ENCODE measurements at places on chromosomes 16 and 17.

GRCh38 chr17:17815062-17815406 is 21.8 kb downstream of the SREBF1 start:
- DNase-seq, result no peak

DNA sequence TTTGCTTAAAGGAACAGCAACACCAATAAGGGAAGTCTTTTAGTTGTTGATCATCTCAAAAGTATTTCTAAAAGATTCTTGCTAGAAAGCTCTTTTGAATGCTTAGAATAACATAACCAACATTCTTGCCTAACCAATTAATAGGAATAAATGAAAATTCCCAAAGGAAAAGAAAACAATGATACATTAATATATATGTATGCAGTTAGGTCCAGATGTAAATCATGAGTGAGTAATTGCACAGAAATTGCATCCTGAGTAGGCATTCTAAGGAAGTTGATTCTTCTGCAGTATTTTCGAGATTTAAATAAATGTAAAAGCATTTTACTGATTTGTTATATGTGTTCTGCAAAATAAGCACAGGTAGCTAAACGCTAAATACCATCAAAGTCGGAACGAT is 22.1 kb downstream of the COX10 start:
- no peak for DNase-seq

- DNase-seq, result peak; percentile 38
Measured at GRCh38 chr17:78284146-78284545, 52.7 kb downstream of the TMEM235 start.

DNA sequence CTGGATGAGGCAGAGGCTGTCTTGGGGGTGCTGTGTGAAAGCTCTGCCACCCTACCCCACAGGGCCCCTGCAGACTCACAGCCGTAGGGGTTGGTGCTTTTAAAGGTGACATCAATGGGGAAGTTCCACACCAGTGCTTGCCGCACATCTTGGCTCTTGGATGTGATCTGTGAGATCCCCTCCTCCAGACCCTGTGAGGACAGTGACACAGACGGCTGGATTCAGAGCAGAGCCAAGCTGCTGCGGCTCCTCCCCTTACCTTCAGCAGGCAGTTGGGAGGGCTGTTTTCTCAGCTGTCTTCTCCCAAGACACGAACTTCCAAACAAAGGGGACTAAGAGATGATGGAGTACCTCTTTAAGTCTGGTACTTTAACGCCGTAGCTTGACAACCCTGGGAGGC is 4.8 kb downstream of the B9D1 start:
- no peak for DNase-seq

DNA sequence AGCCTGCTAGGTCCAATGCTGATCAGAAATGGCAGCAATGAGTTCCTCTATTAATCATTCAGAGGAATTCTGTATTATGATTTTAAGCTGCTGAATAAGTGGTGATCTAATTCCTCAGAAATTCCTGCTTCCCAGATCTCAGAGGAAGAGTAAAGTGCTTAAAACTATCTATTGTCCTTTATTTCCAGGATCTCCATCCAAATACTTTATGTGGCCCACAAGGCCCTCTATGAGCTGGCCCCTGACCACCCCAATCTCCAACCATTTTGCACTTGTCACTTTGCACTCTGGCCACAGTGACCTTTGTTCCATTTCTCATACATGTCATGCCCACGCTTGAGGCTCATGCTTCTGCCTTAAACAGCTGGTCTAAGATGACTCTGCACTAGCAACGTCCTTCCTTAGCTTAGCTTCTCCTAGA is 93.7 kb downstream of the CA10 start:
- no peak for DNase-seq

GRCh38 chr17:3821101-3821500 is 20.1 kb upstream of the ITGAE start:
- DNase-seq, result no peak

GRCh38 chr17:13413001-13413400 is 188.7 kb downstream of the HS3ST3A1 start:
- no peak for DNase-seq

DNA sequence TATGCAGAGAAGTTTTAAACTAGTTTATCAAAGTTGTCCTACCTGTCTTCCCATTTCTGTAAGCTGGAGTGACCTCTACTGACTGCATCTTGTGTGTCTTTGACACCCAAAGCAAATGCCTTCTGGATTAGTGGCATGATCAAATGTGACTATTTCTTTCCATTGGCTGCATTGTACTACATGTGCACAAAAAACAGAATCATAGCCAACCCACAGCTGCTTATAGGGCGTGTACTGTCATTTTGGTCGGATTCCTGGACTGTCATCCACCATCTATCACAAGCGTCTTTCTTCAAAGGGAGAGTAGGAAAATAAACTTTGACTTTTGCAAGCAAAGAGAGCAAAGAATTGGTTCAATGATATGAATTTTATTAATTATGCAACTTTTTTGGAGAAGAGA is 310.6 kb downstream of the MAP2K6 start:
- DNase-seq, result no peak

DNA sequence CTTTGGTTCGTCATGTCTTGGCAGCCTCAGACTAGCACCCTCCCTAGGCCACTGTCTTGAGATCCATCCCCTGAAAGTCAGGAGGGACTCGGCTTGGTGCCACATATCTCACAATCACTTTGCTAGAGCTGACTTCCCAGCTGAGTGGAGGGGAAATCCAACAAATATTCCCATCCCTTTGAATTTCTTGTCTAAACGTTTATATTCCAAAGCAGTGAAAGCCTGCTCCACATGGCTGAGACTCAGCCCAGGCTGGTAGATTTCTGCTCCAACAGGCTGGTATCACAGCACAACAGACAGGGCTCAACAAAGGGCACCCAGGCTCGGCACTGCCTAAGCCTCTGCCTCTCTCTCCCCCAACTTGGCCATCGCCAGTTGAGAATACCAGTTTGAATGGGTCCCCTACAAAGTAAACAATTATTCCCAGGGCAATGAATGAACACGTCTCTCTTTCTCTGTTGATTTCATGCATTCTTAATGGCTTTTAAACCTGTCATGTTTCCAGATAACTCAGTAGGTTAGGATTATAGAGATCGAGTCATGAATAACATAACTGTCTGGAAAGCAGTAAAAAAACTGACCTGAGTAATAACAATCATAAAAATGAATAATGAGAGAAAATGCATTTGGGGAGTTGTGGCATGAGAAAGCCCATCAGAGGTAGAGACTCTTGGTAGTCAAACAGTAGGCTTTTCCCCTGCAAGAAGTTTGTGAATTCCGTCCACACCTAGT is 1.0 kb downstream of the KRT13 start:
- DNase-seq, result no peak

- no peak for DNase-seq
Measured at GRCh38 chr17:49259663-49260010, 29.1 kb upstream of the PHOSPHO1 start.

- DNase-seq, result no peak
Measured at GRCh38 chr17:77602883-77603640, 355.4 kb upstream of the TNRC6C start.

- DNase-seq, result no peak
Measured at GRCh38 chr16:880471-881171, 80.1 kb upstream of the GNG13 start.

DNA sequence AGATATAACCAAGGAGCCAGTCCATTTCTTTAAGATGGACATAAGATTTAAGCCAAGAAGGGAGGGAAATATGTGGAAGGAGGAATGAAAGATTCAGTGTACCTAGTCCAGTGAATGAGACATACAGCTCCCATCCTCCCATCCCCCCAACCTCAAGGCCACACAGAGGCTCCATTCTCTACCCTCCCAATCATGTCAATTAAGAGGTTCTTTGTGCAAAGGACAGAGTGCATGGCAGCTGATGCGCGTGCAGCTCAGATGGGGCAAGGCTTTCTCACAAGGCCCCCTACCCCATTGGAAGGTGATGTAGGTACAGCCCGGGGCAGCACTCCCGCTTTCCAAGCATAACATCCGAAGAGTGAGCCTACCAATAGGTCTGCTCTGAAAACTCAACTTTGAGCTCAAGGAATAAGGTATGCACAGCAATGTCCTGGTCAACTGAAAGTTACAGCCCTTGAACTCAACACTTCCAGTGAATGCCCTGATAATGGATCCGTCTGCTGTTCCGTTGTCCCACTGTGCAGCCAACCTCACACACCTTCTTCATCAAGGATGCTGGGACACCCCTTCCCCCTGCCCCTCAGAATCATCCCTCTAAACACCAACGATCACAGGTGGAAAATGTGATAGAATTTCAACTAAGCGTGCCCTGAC is 458.1 kb downstream of the SOX9 start:
- DNase-seq, result no peak

DNA sequence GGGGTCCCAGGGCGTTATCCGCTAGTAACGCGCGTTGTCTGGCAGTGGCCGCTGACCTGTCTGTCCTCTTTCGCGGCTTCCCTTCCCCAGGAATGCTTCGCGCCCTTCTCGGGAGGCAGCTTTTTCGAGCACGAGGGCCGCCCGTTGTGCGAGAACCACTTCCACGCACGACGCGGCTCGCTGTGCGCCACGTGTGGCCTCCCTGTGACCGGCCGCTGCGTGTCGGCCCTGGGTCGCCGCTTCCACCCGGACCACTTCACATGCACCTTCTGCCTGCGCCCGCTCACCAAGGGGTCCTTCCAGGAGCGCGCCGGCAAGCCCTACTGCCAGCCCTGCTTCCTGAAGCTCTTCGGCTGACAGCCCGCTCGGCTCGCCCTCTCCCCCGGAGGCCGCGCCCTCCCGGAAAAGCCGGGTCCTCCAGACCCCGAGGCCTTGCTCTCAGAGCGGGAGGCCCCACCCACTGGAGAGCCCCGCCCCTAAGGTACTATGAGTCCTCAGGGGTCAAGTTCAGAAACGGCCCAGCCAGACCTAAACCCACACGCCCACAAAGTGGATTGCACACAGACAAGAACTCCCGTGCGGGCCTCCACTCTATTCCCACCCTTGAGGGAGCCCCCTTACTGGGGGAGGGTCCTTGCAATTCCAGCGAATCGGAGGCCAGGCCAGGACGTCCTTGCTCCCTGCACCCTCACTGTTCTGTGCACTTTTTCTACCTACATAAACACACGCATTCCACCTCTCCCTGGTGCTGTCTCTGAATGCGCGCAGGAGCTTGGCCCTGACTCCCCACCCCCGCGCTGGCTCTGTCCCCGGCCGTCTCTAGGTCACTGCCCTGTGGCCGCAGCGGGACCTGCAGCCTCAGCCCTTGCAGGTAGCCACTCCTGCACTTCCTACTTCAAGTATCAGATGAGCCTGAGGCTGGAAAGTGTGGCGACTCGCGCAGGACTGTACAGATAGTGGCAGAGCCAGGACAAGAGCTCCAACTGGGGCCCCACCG is 5.4 kb upstream of the SLC5A2 start:
- DNase-seq, result no peak

- no peak for DNase-seq
Measured at GRCh38 chr17:48555258-48556228, 10.6 kb upstream of the HOXB2 start.

DNA sequence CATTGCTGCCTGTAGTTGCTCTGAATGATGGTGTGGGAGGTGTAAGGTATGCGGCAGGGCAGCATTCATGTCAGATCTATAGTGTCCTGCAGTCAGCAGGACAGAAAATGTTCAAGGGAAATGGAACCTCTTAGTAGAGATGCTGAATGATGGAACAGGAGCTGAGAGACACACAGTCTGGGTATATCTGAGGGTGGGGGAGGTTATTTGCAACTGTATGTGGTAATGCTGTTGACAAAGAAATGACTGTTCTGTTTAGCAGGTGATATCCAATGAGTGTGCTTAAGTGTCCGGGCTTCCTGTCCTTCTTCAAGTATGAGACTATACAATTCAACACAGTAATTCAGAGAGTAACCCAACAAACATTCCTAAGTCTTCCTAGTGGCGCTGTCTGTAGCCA is 46.6 kb downstream of the STH start:
- DNase-seq, result no peak

- DNase-seq, result no peak
Measured at GRCh38 chr17:82382933-82383255, 11.3 kb downstream of the UTS2R start.

DNA sequence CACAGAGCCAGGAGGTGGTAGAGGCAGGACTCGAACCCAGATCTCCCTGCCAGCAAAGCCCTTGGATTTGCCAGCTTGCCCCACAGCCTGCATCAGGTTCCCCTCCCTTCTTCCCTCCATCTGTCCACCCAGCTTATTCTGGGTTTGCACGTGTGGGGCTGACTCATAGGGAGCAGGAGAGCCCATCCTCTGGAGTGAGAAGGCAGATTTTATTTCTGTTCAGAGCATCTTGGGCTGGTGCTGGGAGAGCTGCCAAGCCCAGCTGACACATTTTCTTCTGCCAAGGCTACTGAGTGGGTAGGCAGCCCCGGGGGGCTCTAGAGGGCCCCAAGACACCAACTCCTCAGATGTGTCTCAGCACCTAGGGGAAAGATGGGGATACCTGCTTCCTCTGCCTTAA is 106.3 kb upstream of the CRHR1 start:
- no peak for DNase-seq

GRCh38 chr17:48745381-48746275 is 17.1 kb upstream of the HOXB13 start:
- DNase-seq, result no peak

All from fibroblast of the conjunctiva (primary cell).